ENCODE measurements at places on chromosomes 4 and X. TPM values are rescaled to one million over a fixed set of nuclear protein-coding genes. Genes with fewer than 3 reads are reported as not detected.

DNA sequence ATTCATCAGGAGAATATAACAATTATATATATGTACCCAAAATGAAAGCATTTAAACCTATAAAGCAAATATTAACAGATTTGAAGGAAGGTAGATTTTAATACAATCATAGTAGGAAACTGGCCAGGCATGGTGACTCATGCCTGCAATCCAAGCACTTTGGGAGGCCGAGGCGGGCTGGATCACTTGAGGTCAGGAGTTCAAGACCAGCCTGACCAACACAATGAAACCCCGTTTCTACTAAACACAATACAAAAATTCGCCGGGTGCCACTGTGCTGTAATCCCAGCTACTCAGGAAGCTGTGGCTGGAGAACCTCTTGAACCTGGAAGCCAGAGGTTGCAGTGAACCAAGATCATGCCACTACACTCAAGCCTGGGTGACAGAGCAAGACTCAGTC, 118.3 kb downstream of the KCNIP4 start:
- no peak for DNase-seq
- H3K27me3 ChIP-seq = no peaks in the 10 kb centered on the region
- H3K27ac ChIP-seq = no peak overlapping the region
- no peaks in the 10 kb centered on the region for H3K4me1 ChIP-seq

The P2RY4 gene
- total RNA-seq = not detected

- no peaks in the 10 kb centered on the region for H3K4me1 ChIP-seq
- no peak overlapping the region for H3K4me3 ChIP-seq
- no peaks in the 10 kb centered on the region for H3K27me3 ChIP-seq
- H3K36me3 ChIP-seq = no peaks in the 10 kb centered on the region
These were observed 271.6 kb upstream of the ARSJ start for GRCh38 chr4:114251020-114251419.

- no peak for DNase-seq
- H3K4me1 ChIP-seq = no peaks in the 10 kb centered on the region
- no peak overlapping the region for H3K27ac ChIP-seq
These were observed 318.9 kb upstream of the PPP1R2C start for GRCh38 chrX:43096830-43097229.

DNA sequence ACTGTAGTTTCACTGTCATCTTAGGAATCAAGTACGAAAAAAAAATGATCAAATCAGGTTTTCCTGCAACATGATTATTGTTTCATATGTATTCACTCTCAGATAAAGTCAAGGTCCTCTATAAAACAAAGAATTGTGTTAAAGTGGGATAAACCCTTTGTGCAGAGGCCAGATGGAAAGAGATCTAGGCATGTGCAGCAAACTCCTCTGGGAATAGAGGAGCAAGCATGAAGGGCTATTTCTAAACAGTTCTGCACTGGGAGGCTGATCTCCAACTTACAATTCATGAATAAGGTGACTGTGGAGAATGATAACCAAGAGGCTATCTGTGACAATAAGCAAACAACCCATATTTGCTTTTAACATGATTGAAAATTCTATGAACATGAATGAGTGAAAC, 2.4 kb upstream of the WDFY3 start:
- H3K27me3 ChIP-seq = no peaks in the 10 kb centered on the region
- peaks cover 52% of the 10 kb centered on the region for H3K4me1 ChIP-seq
- no peaks in the 10 kb centered on the region for H3K36me3 ChIP-seq
- H3K27ac ChIP-seq = no peak overlapping the region

The NDNF gene
- total RNA-seq = 6.8 TPM

The VCX2 gene
- not detected for total RNA-seq

GRCh38 chr4:48780865-48781214, 761 bp upstream of the FRYL start:
- H3K4me1 ChIP-seq = peaks cover 49% of the 10 kb centered on the region
- H3K27ac ChIP-seq = peak overlapping the region; percentile 95
- H3K27me3 ChIP-seq = no peaks in the 10 kb centered on the region
- DNase-seq = no peak

The MYOZ2 gene
- 843 TPM for total RNA-seq

The GC gene
- total RNA-seq = not detected

The ITIH6 gene
- total RNA-seq = not detected

DNA sequence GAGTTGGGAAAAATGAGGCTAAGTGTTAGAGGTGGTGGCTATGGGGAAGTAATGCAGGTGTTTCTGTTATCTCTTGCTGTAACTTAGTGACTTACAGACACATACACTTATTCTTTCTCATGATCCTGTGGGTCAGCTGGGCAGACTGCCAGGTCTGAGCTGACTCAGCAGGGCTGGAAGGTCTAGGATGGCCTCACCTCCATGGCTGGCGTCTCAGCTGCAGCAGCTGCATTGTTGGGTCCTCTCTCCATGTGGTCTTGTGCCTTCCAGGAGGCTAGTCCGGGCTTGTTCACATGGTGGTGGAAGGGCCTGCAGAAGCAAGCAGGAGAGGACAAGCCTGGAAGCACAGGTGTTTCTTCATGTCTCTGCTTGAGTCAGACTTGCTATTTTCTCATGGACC, 172.7 kb downstream of the NHS start:
- H3K36me3 ChIP-seq = no peaks in the 10 kb centered on the region
- H3K4me3 ChIP-seq = no peak overlapping the region

DNA sequence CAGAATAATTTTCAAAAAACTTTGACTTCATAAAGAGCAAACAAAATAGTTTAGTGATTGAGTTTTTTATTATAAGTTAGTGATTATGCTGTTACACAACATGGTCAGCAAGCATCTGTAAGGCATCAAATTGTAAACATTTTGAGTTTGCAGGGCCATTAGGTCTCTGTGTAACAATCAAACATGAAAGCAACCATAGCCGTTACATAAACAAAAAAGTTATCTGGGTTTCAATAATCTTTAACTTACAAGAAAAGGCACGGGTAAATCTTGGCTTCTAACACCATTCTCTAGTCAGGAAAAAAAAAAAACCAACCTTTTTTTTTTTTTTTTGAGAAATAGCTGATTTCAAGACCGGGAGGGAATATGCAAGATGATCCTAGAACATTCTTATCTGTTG, 1941.1 kb downstream of the PCDH7 start:
- no peak overlapping the region for H3K4me3 ChIP-seq
- no peaks in the 10 kb centered on the region for H3K36me3 ChIP-seq

GRCh38 chr4:91113130-91113706, 986.0 kb downstream of the CCSER1 start:
- no peak overlapping the region for H3K4me3 ChIP-seq
- H3K27ac ChIP-seq = no peak overlapping the region
- no peaks in the 10 kb centered on the region for H3K4me1 ChIP-seq
- no peak for DNase-seq
- no peaks in the 10 kb centered on the region for H3K36me3 ChIP-seq
- H3K27me3 ChIP-seq = no peaks in the 10 kb centered on the region

GRCh38 chrX:153635788-153636668, 11.0 kb upstream of the DUSP9 start:
- H3K27ac ChIP-seq = no peak overlapping the region
- H3K4me3 ChIP-seq = no peak overlapping the region
- peaks cover 21% of the 10 kb centered on the region for H3K27me3 ChIP-seq
- no peak for DNase-seq
- no peaks in the 10 kb centered on the region for H3K4me1 ChIP-seq

- H3K27me3 ChIP-seq = no peaks in the 10 kb centered on the region
- no peaks in the 10 kb centered on the region for H3K36me3 ChIP-seq
- H3K27ac ChIP-seq = no peak overlapping the region
- H3K4me1 ChIP-seq = peaks cover 16% of the 10 kb centered on the region
- no peak for DNase-seq
These were observed 177.0 kb upstream of the RASGEF1B start for GRCh38 chr4:81648576-81649275.

- DNase-seq = no peak
- no peak overlapping the region for H3K27ac ChIP-seq
- no peaks in the 10 kb centered on the region for H3K4me1 ChIP-seq
These were observed 223.4 kb upstream of the ATOH1 start for GRCh38 chr4:93605163-93605562.

DNA sequence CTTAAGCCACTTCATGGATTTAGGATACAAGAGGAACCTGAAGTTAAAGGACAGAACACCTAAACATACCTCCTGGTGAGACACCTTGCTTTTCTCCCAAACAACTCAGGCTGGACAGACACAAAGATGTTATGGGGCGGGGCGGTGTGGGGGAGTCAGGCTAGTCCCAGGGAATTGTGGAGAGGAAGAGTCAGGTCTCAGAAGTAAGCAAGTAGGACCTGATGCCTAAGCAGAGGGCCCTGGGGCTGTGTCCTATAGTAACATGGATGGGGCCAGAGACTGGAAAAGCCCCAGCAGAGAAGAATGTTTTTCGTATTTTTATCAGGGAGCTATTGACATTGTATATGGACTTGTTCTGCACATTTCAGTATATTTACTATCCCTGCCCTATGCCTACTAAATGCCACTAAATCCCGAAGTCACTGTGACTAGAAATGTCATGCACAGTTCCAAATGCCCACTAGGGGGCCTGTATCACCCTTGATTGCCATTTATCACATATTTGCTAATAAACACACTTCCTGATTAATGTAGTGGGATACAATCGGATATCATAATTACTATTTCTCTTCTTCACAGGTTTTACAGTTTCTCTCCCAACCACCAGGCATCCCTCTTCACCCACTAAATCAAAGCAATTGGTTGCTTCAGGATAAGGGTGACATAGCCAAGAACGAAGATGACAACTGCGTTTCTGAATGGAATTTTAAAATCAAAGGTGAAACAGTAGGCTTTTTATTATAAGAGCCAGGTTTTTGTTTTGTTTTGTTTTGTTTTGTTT, 23.8 kb upstream of the ARHGAP10 start:
- peaks cover 4% of the 10 kb centered on the region for H3K4me1 ChIP-seq
- H3K36me3 ChIP-seq = no peaks in the 10 kb centered on the region

- H3K27ac ChIP-seq = no peak overlapping the region
- H3K27me3 ChIP-seq = peaks cover 55% of the 10 kb centered on the region
- H3K36me3 ChIP-seq = no peaks in the 10 kb centered on the region
- DNase-seq = no peak
- H3K4me1 ChIP-seq = peaks cover 18% of the 10 kb centered on the region
These were observed 7.5 kb downstream of the PCDH10 start for GRCh38 chr4:133156556-133156955.

GRCh38 chr4:52657292-52657617, 1.8 kb downstream of the USP46 start:
- H3K36me3 ChIP-seq = peaks cover 8% of the 10 kb centered on the region
- DNase-seq = no peak
- peaks cover 69% of the 10 kb centered on the region for H3K4me1 ChIP-seq
- H3K27ac ChIP-seq = peak overlapping the region; percentile 100

DNA sequence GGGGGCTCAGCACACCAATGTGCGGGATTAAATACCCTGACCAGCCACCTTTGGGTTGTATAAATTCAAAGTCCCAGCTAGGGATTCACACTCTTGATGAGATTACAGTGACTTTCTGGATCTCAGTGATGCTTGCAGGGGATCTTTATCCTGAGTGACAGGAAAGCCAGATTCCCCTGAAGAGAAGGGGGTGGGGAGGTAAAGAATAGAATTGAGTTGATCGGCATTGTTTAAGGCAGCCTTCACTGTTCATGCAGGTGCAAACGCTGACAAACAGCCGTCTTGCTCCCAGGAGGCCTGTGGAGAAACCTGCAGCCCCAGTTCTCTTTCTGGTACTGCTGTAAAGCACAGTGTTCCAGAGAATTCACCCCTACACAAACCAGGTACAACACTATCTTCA, 19.0 kb downstream of the CXXC4 start:
- H3K4me1 ChIP-seq = no peaks in the 10 kb centered on the region
- H3K4me3 ChIP-seq = no peak overlapping the region
- no peaks in the 10 kb centered on the region for H3K36me3 ChIP-seq
- no peaks in the 10 kb centered on the region for H3K27me3 ChIP-seq

The USP17L28 gene
- not detected for total RNA-seq

DNA sequence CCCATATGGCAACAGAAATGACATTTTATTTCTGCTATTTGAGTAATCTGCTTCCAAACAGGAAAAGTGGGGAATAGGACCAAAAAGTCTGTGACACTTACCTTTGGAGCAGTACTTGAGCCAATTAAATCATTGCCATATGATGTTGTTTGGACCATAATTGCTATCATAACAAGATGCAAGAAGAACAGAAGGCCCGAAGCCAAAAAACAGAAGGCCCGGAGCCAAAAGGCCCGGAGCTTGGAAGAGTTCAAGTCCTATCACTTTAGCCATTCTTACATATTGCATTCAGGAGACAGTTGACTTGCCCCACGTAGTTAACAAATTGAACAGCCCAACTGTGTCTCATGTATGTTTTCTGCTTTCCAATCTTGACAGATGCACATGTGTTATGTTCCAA, 285.6 kb downstream of the ARHGAP24 start:
- H3K4me3 ChIP-seq = no peak overlapping the region
- peaks cover 26% of the 10 kb centered on the region for H3K4me1 ChIP-seq
- no peaks in the 10 kb centered on the region for H3K36me3 ChIP-seq
- DNase-seq = no peak
- H3K27me3 ChIP-seq = no peaks in the 10 kb centered on the region

DNA sequence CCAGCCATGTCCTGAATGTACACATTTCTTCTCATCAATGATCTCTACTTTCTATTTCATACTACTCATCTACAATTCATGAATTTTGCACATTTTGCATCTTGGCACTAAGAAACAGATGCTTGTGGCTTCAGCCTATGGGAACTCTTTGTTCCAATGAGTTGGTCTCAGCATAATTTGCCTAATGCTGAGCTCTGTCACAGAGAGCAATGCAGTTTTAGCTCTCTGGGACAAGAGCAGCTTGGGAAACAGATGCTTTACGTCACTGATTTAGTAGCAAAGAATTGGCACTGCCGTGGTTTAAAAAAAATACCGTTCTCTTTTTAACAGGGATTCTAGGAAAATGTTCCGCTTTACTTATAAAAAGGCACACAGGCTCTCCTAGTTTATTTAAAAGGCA, 162.4 kb downstream of the WDFY3 start:
- peaks cover 53% of the 10 kb centered on the region for H3K36me3 ChIP-seq
- no peaks in the 10 kb centered on the region for H3K4me1 ChIP-seq
- no peaks in the 10 kb centered on the region for H3K27me3 ChIP-seq
- no peak overlapping the region for H3K4me3 ChIP-seq

The MSANTD1 gene
- 0.44 TPM for total RNA-seq

The MAGEA4 gene
- total RNA-seq = not detected

The CFP gene
- 3.0 TPM for total RNA-seq

- peaks cover 41% of the 10 kb centered on the region for H3K4me1 ChIP-seq
- no peaks in the 10 kb centered on the region for H3K27me3 ChIP-seq
- no peak overlapping the region for H3K27ac ChIP-seq
- peak; percentile 15 for DNase-seq
- H3K36me3 ChIP-seq = no peaks in the 10 kb centered on the region
These were observed 88.3 kb downstream of the BCOR start for GRCh38 chrX:40009462-40009851.

GRCh38 chr4:2366252-2367192, 51.9 kb downstream of the ZFYVE28 start:
- H3K36me3 ChIP-seq = peaks cover 4% of the 10 kb centered on the region
- no peak for DNase-seq
- no peak overlapping the region for H3K4me3 ChIP-seq
